ENCODE measurements at places on chromosomes 7 and 10.

- no peak for DNase-seq
These were observed 150.0 kb downstream of the ZNF33B start for GRCh38 chr10:42488416-42488815.

DNA sequence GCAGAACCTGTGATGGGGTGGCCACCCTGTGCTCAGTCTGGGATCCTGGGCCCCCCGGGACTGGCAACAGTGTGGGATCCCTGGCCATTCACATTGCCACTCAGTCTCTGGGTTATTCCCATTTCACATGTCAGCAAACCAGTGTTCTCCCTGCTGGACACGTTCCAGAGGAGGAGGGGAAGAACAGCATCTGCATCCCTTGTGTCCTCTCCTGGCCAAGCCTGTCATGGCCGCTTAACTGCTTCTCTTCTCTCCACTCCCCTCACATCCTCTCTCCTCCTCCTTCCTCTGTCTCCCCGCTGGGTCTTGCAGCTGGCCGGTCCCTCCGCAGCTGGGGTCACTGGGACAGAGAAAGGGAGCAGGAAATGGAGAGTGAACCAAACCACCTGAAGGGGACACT, 74.4 kb downstream of the C10orf105 start:
- DNase-seq: no peak

- DNase-seq: no peak
These were observed 29.3 kb upstream of the HECW1 start for GRCh38 chr7:43083106-43083505.

- DNase-seq: no peak
These were observed 357.0 kb downstream of the RNLS start for GRCh38 chr10:88226071-88226659.

DNA sequence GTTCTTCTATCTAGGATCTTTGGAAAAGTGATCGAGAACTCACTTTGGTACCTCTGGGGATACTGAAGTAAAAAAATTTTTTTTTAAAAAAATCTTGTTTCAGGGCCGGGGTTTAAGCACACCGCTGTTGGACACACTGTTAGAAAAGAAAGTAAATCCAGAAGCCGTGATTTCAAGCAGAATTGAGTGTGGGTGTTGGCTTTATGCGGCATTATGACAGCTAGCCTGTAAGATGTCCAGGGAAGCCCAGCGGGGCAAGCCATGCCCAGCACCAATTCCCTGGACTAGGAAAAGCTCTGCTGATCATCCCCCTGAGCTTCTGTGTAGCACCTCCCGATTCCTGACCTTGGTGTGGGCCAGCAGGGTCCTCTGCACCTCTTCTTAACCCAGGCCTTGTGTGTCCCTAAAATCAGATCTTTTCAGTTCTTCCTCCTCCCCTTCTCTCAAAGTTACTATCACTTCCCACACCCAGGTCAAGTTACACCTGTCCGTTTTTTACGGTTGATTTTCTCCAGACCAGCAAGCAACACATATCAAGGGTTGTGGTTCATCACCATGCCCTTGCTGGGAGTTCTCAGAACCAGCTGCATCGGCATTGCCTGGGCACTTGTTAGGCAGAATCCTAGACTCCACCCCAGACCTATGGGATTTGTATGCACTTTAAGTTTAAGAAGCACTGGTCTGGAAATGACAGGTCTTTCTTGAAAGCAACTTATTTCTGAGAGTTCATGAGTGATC, 205.3 kb downstream of the TAX1BP1 start:
- DNase-seq: no peak

- no peak for DNase-seq
These were observed 1004.9 kb downstream of the KCNMA1 start for GRCh38 chr10:76632767-76633051.

DNA sequence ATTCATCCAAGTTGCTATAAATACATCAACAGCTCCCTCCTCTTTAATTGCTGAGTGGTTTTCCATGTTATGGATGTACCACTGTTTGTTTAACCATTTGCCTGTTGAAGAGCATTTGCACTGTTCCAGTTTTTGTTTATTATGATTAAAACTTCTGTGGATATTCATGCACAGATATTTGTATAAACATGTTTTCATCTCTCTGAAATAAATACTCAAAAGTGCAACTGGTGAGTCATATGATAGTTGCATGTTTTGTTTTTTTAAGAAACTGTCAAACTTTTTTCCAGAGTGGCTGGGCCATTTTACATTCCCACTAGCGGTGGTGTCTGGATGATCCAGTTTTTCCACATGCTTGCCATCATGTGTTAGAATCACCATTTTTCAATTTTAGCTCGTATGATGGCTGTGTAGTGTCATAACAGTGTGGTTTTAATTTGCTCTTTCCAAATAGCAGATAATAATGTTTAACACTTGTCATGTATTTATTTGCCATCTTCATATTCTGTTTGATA, 33.6 kb downstream of the MEOX2 start:
- no peak for DNase-seq

- no peak for DNase-seq
These were observed 897.9 kb upstream of the AUTS2 start for GRCh38 chr7:68700414-68700813.

DNA sequence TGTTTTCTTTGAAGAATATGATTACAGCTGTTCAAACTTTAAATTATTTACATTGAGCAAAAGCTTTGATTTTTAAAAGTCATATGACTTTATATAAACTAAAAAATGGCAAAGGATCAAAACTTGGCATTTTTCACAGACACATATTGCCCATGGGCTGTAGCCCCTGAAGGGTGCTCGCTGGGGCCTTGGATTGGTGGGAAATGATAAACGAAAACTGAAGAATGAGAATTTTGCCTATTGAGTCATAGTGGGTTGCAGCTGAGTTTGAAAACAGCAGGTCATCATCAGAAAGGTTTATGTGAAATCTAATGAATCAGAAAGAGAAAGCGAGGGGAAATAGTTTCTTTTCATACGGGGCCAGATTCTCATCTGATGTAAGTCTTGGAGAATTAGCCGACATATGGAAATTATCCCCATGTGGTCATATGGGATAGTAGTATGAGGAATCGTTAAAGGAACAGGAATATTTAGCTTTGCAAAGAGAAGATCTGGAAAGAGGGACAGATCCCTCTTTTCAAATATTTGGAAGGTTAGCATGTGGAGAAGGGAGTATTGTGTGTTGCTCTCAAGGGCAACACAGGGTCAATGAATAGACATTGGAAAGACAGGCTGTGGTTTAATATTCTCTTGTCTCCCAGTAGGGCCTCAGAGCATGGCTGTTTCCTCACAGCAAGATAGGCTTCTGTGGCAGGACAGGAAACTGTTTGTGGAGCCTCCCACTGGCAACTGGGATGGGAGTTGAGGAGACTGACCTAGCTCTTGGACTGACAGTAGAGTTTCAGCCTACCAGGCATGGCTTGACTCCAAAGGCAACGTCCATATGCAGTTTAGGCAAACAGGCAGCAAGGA, 119.0 kb downstream of the FZD1 start:
- DNase-seq: no peak

- DNase-seq: no peak
These were observed 120.7 kb downstream of the TES start for GRCh38 chr7:116331020-116331419.

- no peak for DNase-seq
These were observed 37.7 kb downstream of the EN2 start for GRCh38 chr7:155495440-155496248.

GRCh38 chr7:47715631-47716068, 133.7 kb upstream of the TNS3 start:
- DNase-seq: no peak

GRCh38 chr10:29512425-29512974, 122.3 kb downstream of the SVIL start:
- DNase-seq: no peak

DNA sequence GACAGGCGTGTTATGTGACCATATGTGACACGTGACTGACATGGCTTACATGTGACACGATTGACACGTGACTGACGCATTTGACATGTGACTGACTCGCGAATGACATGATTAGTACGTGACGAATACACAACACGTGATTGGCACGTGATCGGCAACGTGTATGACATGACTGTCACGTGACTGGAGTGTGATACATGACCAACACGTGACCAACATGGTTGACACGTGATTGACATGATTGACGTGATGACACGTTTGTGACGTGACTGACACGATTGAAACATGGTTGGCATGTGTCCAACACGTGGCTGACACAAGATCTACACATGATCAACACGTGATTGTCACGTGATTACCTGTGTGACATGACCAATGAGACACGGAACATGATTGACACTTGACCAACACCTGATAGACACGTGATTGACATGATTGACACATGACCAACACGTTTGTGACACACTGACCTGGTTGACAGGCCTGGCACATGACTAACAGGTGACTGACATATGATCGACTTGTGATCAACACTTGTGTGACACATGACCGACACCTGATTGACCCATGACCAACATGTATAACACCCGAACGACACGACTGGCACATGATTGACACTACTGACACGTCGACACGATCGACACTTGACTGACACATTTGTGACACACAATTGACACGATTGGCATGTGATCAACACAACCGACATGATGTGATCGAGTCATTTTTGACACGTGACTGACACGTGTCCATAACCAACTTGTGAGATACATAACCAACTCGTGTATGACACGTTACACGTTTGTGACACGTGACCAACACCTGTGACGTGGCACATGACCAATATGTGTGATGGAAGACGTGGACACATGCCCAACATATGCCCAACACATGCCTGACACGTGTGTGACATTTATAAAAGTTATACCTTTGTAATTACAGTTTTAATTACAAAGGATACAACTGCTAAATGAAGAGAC, 21.1 kb downstream of the CRPPA start:
- no peak for DNase-seq

All from stimulated activated CD8-positive, alpha-beta memory T cell treated with anti-CD3 and anti-CD28 coated beads, Interleukin-7, amount 100 ng/mL, for 48 hours (primary cell).